ENCODE measurements at places on chromosomes 2 and 18. TPM values are rescaled to one million over a fixed set of nuclear protein-coding genes. Genes with fewer than 3 reads are reported as not detected.

DNA sequence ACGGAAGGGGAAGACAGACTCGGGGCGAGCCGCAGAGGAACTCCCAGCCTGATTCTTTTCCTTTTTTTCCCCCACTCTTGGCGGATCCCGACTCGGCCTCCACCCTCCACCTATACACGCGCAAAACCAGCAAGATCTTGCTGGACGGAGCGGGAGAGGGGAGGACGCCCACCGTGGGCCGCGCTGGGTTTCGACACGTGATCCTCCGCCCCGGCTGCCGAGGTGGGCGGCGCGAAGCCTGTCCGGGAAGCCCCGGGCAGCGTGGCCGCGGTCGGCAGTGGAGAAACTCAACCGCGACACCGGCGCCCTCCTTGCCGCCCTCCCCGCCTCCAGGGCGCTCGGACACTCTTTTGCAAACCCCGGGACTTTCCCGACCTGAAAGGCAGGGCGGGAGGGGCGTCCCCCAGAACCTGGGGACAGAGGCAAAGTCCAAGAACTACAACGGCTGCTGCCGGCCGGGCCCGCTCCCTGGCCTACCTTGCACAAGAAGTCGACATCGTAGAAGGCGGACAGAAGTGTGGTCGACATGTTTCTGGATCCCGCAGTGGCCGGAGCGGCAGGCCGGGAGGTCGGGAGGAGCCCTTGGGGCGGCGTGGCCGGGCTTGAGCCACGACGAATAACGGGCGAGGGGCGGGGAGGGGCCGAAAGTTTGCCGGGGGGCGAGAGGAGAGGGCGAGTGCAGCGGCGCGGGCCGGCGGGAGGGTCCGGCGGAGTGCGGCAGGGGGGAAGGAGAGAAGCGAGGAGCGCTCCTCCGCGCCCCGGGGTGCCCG, 433 bp downstream of the ZFP36L2 start:
- no peaks in the 10 kb centered on the region for H3K27me3 ChIP-seq
- peak overlapping the region; percentile 95 for H3K27ac ChIP-seq
- peaks cover 44% of the 10 kb centered on the region for H3K4me1 ChIP-seq
- peaks cover 38% of the 10 kb centered on the region for H3K36me3 ChIP-seq
- H3K4me3 ChIP-seq: peak overlapping the region; percentile 96

DNA sequence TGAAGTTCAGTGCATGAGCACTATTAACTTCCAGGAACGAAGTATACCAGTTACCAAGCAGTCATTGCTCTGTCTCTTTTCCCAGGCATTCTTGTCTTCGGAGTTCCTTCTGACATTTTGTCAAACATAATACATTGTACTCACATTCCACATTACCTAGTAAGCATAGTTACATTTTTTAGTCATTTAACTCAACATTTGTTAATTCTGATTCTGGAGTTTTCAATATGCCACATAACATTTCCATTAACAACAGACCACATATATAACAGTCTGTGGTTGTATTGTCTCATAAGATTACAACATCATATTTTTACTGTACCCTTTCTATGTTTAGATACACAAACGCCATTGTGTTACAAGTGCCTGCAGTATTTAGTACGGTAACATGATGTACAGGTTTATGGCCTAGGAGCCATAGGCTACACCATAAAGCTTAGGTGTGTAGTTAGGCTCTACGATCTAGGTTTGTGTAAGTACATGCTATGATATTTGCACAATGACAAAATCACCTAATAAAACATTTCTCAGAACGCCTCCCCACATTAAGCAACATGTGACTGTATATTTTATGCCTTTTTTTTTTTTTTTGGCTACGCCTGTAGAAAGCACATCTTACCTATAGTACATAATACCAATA, 187.1 kb downstream of the DYM start:
- H3K4me1 ChIP-seq: peaks cover 1% of the 10 kb centered on the region
- H3K36me3 ChIP-seq: peaks cover 44% of the 10 kb centered on the region
- no peak for DNase-seq
- no peak overlapping the region for H3K27ac ChIP-seq

- no peak overlapping the region for H3K4me3 ChIP-seq
- no peak for DNase-seq
- H3K4me1 ChIP-seq: peaks cover 20% of the 10 kb centered on the region
- H3K27me3 ChIP-seq: peaks cover 69% of the 10 kb centered on the region
- no peak overlapping the region for H3K27ac ChIP-seq
These were observed 10.9 kb downstream of the EPAS1 start for GRCh38 chr2:46308081-46308480.

DNA sequence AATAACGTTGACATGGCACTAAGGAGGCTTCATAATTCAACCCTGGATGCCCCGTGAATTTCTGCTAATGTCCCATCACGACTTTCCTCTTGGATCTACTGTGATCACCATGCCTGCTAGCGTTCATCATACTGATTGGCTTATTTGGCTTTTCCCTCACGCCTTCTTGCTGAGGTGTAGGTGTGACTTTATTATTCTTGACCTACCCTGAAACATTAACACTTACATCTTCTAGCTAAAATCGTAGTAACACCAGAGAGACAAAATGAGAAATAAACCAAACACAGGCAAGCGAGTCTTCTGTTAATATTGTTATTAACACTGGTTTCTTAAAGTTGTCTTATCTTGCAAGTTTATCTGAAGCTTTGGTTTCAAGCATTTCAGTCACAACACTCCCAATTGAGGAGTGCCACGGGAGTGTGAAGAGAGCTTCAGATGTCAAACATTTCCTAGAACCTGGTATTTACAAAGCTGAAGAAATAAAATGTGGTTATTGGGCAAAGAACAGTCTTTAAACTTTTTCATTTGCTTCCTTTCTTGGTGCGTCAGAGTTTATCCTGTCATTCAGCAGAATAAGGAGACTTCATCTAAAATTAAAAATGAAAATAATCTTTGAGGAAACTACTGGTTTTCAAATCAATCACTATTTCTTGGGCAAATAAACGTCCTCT, 15.4 kb upstream of the STAT1 start:
- peaks cover 48% of the 10 kb centered on the region for H3K36me3 ChIP-seq
- peak overlapping the region; percentile 78 for H3K27ac ChIP-seq
- no peak for DNase-seq
- no peaks in the 10 kb centered on the region for H3K27me3 ChIP-seq

- no peak overlapping the region for H3K27ac ChIP-seq
- DNase-seq: no peak
- no peaks in the 10 kb centered on the region for H3K36me3 ChIP-seq
These were observed 728.4 kb downstream of the LRRTM4 start for GRCh38 chr2:76793647-76794334.

- no peaks in the 10 kb centered on the region for H3K4me1 ChIP-seq
- no peaks in the 10 kb centered on the region for H3K36me3 ChIP-seq
- H3K27ac ChIP-seq: no peak overlapping the region
- no peaks in the 10 kb centered on the region for H3K27me3 ChIP-seq
- no peak for DNase-seq
- H3K4me3 ChIP-seq: no peak overlapping the region
These were observed 54.7 kb upstream of the HAAO start for GRCh38 chr2:42846932-42847595.

DNA sequence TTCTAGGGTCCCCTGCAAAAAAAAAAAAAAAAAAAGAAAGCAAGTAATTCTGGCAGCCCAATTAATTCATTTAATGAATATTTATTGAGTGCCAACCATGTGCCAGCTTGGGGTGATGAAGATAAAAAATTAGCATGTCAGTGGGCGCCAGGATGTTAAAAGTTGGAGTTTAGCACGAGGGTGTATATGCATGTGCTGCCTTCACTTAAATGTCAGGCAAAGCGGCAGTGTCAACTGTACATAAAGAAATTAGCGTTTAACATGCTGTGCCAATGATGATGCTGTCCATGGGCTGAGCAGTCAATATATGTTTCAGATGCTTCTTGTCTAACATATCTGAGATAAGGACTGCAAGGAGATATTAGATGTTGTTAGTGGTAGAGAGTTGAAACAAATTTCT, 49.5 kb downstream of the ASAP2 start:
- no peak overlapping the region for H3K27ac ChIP-seq
- no peak overlapping the region for H3K4me3 ChIP-seq
- no peaks in the 10 kb centered on the region for H3K36me3 ChIP-seq
- H3K27me3 ChIP-seq: peaks cover 11% of the 10 kb centered on the region
- H3K4me1 ChIP-seq: no peaks in the 10 kb centered on the region

- peaks cover 46% of the 10 kb centered on the region for H3K4me1 ChIP-seq
- peak overlapping the region; percentile 93 for H3K4me3 ChIP-seq
- no peak for DNase-seq
- peaks cover 72% of the 10 kb centered on the region for H3K36me3 ChIP-seq
- no peaks in the 10 kb centered on the region for H3K27me3 ChIP-seq
- peak overlapping the region; percentile 97 for H3K27ac ChIP-seq
These were observed 16.6 kb downstream of the CFLAR start for GRCh38 chr2:201132518-201132917.

Gene NFU1
- total RNA-seq: 50.9 TPM

DNA sequence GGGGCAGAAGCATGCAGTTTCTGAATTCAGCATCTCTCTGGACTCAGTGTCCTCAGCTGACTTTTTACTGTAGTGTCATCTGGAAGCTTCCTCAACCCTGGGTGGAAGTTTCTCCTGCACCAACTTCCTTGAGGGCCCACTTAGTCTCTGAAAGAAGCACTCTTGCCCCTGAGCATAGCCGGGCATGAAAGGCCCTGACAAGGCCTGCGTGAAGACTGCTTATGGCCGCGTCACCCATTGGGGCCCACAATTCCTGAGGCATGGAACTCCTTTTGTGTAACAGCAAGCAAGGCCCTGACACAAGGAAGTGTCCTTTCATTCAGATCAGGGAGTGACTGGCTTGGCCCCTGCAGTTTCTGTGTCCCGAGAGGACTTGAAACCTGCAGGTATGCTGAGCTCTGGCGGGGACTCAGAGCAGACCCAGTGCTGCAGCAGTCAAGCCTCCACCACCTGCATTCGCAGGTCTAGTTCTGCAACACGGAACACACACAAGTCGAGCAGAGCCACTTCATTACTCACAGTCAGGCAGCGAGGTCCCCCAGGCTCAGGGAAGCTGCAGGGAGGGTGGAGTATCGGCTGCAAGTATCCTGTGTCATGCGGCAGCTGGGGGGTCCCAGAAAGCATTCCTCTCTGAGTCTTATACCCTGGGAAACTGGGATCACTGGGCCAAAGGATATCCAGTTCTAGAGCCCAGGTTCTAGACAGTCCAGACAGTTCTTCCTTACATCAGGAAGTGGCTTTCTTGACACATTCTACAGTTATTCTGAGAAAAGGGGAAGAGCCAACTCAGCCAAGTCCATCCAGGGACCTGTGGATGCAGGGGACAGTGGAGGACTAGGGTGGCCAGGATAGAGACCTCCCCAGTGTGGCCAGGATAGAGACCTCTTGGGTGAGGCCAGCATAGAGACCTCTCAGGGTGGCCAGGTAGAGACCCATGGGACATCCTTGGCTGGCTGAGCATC, 35.6 kb upstream of the PRLH start:
- no peaks in the 10 kb centered on the region for H3K36me3 ChIP-seq
- DNase-seq: no peak
- no peaks in the 10 kb centered on the region for H3K4me1 ChIP-seq
- H3K27ac ChIP-seq: no peak overlapping the region
- no peak overlapping the region for H3K4me3 ChIP-seq

DNA sequence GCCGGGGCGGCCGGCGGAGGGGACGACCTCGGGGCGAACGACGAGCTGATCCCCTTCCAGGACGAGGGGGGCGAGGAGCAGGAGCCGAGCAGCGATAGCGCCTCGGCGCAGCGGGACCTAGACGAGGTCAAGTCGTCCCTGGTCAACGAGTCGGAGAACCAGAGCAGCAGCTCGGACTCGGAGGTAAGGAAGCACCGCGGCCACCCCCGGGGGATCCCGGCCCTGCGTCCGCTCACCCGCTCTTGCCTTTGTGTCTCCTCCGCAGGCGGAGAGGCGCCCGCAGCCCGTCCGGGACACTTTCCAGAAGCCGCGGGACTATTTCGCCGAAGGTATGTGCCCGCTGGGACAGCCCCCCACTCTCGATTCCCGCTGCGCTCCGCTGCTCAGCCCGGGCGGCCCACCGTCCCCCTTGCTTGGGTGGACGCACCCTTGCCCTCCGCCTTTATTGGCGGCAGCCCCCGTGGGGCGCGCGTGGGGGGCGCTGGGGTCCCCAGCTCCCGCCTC, 611 bp downstream of the TCF7L1 start:
- DNase-seq: peak; percentile 21
- H3K4me3 ChIP-seq: peak overlapping the region; percentile 32
- H3K27me3 ChIP-seq: peaks cover 55% of the 10 kb centered on the region
- peaks cover 4% of the 10 kb centered on the region for H3K4me1 ChIP-seq

DNA sequence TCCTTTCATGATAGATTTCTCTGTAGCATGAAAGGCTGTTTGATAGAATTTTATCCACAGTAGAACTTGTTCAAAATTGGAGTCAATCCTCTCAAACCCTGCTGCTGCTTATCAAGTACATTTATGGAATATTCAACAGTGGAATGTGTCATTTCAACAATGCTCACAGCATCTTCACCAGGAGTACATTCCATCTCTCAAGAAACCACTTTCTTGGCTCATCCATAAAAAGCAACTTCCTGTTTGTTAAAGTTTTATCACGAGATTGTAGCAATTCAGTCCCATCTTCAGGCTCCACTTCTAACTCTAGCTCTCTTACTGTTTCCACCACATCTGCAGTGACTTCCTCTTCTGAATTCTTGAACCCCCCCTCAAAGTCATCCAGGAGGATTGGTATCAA, 29.4 kb downstream of the PDCL3 start:
- no peak overlapping the region for H3K4me3 ChIP-seq
- no peaks in the 10 kb centered on the region for H3K36me3 ChIP-seq
- no peaks in the 10 kb centered on the region for H3K27me3 ChIP-seq
- peaks cover 34% of the 10 kb centered on the region for H3K4me1 ChIP-seq
- no peak overlapping the region for H3K27ac ChIP-seq

GRCh38 chr2:181203916-181204315, 223.5 kb downstream of the UBE2E3 start:
- peak overlapping the region; percentile 19 for H3K27ac ChIP-seq
- H3K36me3 ChIP-seq: peaks cover 71% of the 10 kb centered on the region
- no peak for DNase-seq

DNA sequence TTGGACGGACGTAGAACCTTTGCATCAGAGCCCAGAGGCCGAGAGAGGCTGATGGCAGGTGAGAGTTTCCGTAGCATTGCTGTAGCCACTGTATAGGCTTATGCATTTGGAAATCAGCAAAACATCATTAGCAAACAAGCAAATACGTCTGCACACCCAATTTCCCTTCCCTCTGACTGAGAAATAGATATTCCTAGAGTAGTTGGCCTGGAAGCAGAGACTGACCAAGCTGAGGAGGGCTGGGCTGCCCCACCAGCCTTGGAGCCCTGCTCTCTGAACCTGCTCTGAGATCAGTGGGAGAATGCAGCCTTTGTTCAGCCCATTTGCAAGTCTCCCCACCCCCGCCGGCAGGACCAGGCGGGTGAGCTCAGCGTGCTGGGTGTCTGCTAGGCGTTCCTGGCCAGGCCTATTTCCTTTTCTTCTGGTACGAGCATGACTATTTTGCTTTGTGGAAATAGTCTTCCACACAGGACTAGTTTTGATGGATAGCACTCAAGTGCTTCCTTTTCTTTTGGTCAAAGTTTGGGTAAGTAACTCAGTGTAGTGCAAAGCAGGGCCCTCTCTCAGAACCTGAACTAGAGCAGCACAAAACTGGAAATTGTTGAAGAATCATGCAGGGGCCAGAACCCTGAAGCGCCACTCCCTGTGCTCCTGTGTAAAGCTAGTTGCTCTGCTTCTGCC, 21.9 kb upstream of the RNF149 start:
- no peaks in the 10 kb centered on the region for H3K36me3 ChIP-seq
- no peaks in the 10 kb centered on the region for H3K27me3 ChIP-seq
- peaks cover 36% of the 10 kb centered on the region for H3K4me1 ChIP-seq
- H3K27ac ChIP-seq: peak overlapping the region; percentile 79
- H3K4me3 ChIP-seq: peak overlapping the region; percentile 3

- no peak for DNase-seq
- peaks cover 15% of the 10 kb centered on the region for H3K27me3 ChIP-seq
- no peak overlapping the region for H3K4me3 ChIP-seq
- H3K4me1 ChIP-seq: no peaks in the 10 kb centered on the region
- H3K27ac ChIP-seq: no peak overlapping the region
- H3K36me3 ChIP-seq: no peaks in the 10 kb centered on the region
These were observed 83.4 kb downstream of the TPGS2 start for GRCh38 chr18:36745219-36745975.
